ENCODE measurements at places on chromosomes 12 and 14.

- no peak for DNase-seq
Measured at GRCh38 chr12:55644591-55644990, 7.9 kb downstream of the OR10P1 start.

DNA sequence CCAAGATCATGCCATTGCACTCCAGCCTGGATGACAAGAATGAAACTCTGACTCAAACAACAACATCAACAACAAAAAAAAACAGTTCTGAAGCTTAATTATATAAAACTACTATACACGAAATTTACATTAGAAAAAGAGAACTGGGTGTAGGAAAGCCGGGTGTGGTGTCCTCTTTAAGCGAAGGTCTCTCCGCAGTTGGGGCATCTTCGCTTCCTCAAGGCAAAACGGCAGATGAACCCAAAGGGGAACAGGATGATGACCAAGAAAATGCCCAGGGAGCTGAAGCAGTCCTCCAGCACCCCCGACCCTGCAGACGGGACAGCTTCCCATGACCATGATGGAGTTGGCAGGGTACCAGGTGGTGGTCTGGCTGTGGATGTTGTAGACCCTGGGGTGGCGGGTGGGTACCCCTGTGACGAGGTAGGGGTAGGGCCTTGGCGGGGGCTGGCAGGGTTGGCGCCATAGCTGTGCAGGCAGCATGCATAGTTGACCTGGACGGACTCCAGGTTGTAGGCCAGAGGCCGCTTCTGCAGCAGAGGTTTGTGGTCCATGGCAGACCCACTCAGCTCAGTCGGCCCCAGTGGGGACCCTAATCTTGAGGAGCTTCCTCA lies 18.2 kb upstream of the BCAT1 start:
- DNase-seq, result no peak

DNA sequence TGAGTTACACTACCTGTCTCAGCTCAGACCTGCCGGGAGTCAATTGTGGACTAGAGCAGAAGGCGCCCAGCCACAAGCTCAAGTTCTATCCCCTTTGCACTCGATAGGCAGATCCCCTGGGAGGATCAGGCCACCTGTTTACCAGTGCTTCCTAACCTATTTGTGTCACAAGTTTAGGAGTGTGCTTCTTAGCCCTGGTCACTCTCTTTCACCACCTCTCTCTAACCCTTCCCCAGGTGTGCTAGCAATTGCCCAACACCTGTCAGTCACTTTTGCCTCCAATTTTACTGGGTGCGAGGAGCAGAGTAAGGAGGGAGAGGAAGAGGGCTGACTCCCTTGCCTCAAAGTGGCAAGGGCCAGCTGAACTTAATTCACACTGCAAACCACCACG lies 745 bp upstream of the NAA30 start:
- no peak for DNase-seq

- no peak for DNase-seq
Measured at GRCh38 chr14:49008363-49008762, 577.8 kb downstream of the RPS29 start.

- DNase-seq, result no peak
Measured at GRCh38 chr12:127820846-127821245, 446.1 kb upstream of the TMEM132C start.

DNA sequence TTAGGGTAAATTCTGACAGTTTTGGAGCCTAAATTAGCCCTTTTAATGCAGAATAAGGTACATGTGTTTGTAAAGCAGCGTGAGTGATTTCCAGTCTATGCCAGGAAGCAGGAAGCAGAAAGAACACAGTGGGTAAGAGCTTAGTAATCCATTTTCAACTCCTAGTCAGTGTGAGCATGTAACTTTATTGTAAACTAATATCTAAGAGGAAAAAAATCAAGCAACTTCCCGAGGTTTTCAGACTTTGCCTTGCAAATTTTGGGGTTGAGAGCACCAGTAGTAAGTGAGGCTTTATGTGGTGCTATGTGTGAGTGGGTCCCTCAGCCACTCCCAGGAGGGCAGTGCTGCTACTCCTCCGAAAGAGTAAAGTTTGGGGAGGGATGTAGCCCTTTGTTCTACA lies 2.9 kb downstream of the CIPC start:
- no peak for DNase-seq

- no peak for DNase-seq
Measured at GRCh38 chr12:5577741-5578140, 145.8 kb downstream of the NTF3 start.
